ENCODE measurements at places on chromosomes 7 and 10.

DNA sequence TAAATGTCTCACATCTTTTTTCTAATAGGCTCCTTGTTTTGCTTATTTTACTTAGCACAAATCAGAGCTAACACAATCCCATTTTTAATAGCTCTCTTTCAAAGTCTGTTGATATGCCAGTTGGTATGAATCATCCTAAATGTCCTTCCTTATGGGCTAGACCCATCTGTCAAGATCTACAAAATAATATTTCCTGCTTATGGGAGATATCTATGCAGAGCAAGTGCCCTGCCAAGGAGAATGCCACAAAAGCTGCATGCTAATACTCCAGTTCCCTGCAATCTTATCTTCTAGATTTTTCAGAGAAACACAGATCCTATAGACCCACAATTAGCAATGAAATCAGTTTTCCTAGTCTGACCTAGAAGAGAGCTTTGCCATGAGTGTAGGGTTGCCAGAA is 230.8 kb upstream of the NPVF start:
- DNase-seq = no peak

- DNase-seq = no peak
Measured at GRCh38 chr7:23852135-23852534, 142.1 kb downstream of the STK31 start.

DNA sequence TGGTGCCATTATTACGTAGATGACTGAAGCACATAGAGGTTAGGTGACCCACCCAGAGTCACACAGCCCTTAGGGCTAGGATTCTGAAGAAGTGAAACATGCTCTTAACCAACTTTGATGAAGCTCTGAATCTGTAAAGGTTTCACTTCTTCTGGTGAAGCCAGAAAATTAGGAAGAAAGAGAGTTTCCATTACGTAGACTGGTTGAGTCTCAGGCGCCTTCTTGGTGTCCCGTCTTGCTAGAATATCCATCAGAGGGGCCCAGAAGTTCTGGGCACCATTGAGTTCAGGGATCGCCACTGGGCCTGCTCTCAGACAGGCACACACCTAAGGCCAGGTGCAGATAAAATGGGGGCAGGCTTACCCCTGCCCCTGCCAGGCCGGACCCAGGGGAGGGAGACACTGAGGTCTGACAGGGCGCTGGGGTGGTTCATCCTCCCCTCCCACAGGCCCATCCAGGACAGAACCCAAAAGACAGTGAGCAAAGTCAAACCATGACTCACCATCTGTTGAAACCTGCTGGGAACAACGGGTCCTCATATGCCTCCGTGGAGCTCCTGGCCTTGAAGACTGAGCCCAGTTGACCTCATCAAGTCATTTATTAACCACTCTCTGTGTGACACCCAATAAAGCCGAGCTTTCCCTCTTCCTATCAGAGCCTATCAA is 33.2 kb downstream of the DRGX start:
- no peak for DNase-seq

GRCh38 chr10:7184660-7185366 is 226.0 kb downstream of the SFMBT2 start:
- DNase-seq = no peak

All from AG20443 (cell line).